ENCODE measurements at places on chromosomes 1 and 21.

GRCh38 chr1:230612651-230613050, 29.6 kb upstream of the COG2 start:
- no peak for DNase-seq

DNA sequence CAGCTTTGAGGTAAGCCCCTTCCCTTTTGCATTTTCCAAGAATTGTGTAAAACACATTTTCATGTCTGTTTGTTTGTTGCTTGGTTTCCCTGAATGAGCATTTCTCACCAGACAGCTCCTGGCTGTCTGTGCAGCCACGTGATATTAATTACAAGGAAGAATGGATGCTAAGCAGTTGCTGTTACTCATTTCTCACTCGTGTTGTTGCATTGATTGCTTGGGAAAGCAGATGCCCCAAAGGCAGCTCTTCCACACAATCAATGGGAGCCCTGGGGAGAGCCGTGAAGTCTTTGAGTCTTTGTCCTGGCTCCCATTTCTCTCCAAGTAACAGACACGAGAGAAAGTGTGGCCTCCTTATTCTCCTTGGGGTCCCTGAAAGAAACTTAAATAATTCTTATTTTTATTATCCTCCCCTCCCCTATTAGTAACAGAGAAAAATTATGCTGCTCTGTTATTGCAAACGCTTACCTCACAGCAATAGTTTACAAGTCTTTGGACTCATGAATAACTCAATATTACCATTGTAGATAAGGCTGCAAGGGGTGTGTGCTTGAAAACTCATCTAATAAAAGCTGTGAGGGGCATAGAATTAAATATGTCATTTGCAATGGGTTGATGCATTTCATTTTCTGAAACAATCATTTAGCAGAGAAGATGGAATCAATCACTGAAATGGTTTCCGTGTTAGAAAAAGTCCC, 127.7 kb upstream of the CAMK1G start:
- no peak for DNase-seq

- DNase-seq = no peak
Measured at GRCh38 chr1:28530456-28530855, 22.4 kb upstream of the TRNAU1AP start.

DNA sequence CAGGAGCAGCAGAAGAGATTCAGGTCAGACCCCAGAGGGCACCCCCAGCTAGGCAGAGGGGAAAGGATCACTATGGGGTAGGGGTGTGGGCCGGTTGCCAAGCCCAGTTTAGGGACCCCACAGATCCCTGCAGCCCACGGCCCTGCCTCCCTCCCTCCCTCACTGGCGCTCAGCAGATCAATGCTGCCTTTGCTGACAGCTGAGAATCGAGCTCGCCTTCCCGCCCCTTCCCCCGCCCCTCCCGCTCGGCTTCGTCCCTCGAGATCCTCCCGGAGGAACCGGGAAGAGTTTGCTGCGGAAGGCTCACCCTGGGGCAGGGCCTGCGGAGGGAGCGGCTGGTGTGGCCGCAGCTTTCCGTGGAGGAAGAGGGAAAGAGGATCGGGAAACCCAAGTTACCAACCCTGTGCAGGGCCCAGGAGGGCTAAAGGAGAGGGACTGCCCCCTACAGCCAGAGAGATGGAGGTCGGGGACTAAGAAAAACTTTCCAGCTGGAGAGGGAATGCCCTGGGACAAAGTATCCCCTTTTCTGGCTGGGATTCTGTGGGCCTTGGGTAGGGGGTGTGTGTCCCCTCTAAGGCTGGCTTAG, 1.1 kb upstream of the KCNQ4 start:
- no peak for DNase-seq

DNA sequence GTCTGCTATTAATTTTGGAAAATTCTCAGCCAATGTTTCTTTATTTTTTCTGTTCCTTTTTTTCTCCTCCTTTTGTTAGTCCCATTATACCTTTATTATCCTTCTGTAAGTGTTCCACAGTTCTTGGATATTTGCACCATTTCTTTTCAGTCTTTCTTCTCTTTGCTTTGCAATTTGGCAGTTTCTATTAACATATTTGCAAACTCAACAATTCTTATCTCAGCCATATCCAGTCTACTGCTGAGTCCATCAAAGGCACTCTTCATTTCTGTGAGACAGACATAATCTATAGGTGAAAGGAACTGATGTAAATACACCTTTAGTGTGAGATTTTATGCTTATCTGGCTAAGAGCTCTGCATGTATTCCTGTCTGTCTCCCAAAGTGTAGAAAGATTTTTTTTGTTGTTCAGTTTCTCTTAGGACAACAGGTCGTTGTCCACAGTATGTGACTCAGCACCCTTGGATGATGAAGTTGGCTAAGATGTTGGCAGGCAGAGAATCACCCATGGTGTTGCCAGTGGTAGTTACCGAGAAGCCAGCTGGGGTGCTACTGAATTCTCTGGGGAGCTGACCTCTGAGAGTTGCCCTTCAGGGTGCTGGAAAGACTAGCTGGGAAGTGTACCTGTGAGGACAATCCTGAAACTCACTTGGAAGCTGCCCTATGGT, 38.4 kb downstream of the LEPR start:
- DNase-seq = no peak

DNA sequence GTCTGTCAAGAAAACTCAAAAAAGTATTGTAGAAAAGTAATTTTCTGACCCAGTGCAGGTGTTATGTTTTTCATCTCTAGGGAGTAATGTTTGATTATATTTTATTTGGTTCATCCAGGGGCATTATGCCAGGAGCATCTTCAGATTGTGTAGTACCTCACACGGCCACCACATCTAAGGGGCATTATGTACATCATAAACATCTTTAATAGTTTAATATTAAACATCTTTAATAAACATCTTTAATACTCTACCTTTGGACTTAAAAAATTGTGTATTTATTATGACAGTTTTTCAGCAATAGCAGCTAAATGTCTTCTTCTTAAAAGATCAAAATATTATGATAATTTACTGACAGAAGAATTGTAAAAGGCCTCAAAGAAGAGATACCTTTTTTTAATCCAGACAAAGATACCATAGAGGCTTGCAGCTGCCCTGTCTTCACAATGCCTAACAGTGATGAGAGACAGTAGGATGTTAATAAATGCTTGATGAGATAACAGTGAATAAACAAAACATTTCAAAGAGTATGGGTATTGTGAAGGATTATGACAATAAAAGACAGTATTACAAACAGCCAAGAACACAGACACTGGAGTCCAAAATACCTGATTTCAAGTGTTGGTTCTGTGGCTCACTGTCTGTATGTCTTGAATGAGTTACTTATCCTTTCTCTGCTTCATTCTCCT, 240.9 kb upstream of the ADGRL2 start:
- DNase-seq = no peak

GRCh38 chr1:53313556-53313955, 14.3 kb downstream of the LRP8 start:
- DNase-seq = no peak

GRCh38 chr1:42311138-42311537, 23.9 kb downstream of the FOXJ3 start:
- DNase-seq = no peak

- no peak for DNase-seq
Measured at GRCh38 chr1:17984583-17984982, 123.0 kb upstream of the IGSF21 start.

DNA sequence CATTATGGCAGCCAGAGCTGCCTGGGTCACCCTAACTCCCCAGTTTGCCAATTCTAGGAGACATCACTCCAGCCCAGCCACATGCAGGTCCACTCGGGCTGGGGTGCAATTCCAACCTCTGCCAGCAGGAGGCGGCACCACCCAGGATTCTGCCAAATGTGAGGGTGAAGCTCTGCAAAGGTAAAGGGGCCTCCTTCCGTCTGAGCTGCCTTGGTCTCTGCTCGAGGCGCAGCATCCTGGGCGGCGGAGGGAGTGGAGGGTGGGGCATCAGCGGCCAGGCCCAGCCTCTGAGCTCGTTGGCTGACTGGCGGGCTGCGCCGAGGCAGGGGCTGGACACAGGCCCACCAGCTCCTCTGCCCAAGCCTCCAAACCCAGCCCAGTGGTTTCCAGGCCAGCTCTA, 63.8 kb downstream of the ARHGEF16 start:
- DNase-seq = peak; percentile 19

DNA sequence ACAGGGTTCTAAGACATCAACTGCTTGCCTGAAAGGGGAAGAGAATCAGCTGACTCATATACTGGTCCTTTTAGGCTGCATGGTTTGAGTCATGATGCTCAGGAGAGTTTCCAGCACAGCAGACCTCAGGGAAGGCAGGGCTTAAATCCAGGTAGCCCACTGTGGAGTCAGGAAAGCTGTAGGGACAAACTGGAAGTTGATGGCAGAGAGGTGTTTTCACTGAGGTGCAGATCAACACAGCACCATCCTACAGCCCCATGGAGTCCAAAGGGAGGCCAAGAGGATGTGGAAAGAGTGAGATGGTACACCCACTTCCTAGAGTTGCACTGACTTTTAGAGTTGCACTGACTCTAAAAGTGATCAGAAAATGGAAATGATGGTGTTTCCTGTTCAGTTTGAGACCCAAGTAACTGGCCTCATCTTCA, 252.4 kb upstream of the DUSP10 start:
- DNase-seq = peak; percentile 0

GRCh38 chr1:61491497-61491896, 233.4 kb downstream of the TM2D1 start:
- DNase-seq = no peak

GRCh38 chr1:151802372-151802771, 2.8 kb downstream of the LINGO4 start:
- no peak for DNase-seq
